NK-92 treated with Interleukin-12 subunit alpha and Interleukin-12 subunit beta, amount 100 ng/mL, for 24 hours (cell line): ENCODE measurements at places on chromosomes 7 and 10.

DNA sequence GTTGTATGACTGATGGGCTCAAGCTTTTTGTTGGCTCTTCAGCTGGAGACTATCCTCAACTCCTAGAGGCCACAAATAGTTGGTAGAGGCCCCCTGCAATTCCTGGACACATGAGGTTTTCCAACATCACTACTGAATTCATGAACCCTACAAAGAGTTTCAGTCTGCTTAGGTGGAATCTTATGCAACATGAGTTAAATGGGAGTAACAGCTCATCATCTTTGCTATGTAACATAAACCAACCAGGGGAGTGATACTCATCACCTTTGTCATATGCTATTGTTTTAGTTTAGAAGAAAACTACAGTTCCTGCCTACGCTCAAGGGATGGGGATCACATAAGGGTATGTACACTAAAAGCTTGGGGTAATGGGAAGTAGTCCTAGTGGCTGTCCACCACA lies 729.4 kb downstream of the SORCS1 start:
- no peak for DNase-seq

DNA sequence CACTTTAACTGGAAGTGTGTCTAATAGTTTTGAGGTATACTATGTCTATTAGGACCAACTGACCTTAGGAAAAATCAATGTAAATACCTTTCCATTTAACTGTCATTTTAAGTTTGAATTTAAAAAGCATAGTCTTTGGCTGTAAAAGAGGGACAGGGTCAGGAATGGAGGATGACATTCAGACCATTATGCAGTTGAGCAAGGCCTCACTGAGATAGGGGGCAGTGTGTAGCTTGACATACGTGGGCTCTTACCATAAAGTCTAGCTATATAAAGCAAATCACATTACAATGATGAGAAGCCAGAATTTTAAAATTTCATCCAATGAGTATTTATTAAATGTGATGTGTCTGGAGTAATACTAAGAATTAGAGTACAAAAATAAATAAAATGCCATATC lies 17.9 kb downstream of the PALS2 start:
- DNase-seq: no peak

- DNase-seq: no peak
Observed at GRCh38 chr10:5446390-5446926, 34.1 kb downstream of the NET1 start.

DNA sequence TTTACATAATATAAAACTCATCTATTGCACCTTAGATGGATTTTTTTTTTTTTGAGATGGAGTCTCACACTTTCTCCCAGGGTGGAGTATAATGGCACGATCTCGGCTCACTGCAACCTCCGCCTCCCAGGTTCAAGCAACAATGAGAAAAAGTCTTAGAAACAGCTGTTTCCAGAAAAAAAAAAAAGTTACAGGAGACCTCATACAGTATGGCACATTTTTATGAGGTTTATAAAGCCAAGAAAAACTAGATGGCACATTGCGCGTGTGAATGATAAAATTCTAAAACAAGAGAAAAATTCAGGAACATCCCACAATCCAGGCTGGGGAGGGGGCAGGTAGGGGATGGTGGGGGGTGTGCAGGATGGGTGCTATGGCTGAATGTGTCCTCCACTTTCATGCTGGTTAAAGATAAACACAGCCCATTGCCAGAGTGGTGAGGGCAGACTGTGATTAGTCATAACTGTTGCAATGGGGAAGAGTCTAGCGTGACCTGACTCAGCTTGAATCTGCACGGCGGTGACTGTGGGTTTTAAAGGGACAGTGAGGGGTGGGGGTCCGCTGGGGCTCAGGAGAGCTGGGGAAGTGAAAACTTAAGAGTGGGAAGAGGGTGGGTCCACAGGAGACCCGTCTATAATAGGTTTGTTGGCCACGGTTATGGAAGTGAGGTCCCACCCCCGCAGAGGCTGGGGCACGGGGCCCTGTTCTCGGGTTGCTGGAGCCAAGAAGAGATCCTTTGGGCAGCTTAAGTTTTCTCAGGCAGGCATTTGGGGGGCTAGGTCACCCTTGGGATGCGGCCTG lies 11.9 kb upstream of the LRRC27 start:
- DNase-seq: peak; percentile 33

DNA sequence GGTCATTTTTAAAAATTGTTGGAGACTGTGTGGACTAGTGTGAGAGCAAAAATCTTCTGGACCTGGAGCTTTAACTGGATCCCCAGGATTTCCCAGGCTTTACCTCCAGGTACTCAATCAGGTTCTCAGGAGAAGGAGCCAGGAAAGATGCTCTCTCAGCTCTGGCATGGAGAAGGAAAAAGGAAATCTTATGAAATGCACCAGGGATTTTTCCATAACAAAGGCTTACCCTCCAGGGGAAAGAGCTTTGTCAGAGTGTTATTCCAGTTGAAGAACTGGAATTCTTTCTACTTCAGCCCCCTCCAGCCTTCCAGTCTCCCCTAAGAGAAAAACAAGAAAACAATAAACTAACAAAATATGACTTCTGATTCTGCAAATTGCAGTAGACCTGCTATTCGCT lies 436.7 kb upstream of the ANKRD30A start:
- DNase-seq: no peak

GRCh38 chr10:102404361-102405107 lies 9.0 kb downstream of the NFKB2 start:
- DNase-seq: no peak

DNA sequence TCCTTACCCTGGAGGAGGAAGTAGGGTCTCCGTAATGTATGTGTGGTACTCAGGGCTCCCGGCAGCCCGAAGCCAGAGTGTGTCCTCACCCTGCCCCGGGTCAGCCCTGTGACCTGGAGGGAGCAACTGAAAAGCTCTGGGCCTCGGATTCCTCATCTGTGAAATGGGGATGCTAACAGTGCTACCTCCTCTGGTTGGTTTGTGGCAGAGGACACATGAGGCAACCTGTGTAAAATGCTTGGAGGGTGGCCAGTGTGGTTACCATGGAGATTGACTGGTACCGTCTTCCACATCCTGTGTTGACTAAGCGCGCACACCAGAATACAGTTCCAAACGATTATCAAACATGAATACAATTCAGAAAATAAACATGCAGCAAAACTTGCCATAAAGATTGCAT lies 163.8 kb upstream of the KLF6 start:
- peak; percentile 77 for DNase-seq

GRCh38 chr7:70178787-70179186 lies 580.5 kb downstream of the AUTS2 start:
- DNase-seq: no peak

- no peak for DNase-seq
Observed at GRCh38 chr10:49138361-49138891, 4.6 kb upstream of the FAM170B start.

- no peak for DNase-seq
Observed at GRCh38 chr10:98246911-98247805, 20.8 kb downstream of the LOXL4 start.

DNA sequence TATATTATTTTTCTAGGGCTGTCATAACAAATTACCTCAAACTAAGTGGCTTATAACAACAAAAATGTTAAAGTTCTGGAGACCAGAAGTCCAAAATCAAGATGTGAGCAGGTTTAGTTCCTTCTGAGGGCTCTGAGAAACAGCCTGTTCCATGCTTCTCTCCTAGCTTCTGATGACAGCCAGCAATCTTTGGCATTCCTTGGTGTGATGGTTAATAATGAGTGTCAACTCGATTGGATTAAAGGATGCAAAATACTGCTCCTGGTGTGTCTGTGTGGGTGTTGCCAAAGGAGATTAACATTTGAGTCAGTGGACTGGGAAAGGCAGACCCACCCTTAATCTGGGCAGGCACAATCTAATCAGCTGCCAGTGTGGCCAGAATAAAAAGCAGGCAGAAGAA lies 26.3 kb upstream of the TNKS2 start:
- no peak for DNase-seq

DNA sequence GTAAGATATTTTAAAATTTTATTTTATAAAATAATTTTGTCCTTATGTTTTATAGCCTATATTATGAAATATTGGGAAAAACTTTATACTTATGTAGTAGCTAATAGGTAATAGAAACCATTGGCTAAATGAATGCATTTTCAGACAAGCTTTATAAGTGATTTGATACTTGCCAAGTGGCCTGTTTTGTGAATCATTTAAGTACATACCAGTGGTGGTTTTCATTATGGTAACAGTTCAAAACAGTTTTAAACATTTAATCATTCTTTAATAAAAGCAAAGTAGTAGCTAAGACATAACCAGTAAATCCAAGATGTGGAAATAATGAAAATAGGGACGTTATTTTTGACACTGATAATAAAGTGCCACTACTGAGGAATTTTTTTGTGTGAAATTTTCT lies 182.2 kb downstream of the PHF14 start:
- DNase-seq: no peak

- no peak for DNase-seq
Observed at GRCh38 chr10:77578583-77579227, 58.9 kb downstream of the KCNMA1 start.

DNA sequence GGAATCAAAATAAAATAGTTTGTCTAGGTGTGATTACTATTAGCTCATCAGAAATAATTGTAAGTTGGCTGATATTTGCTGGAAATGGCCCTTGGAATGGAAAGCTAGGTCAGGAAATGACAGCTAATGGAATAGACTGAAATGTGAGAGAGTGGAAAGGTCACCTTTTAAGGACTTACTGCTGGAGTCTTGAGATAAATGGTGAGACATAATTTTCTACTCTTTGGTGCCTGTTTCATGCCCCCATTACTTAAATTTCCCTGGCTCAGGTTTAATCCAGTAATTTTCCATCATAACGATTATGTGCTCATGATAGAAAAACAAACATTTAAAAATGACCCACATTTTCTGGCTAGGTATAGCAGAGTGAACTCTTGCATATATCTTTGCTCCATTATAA lies 123.6 kb downstream of the ADAM22 start:
- no peak for DNase-seq

DNA sequence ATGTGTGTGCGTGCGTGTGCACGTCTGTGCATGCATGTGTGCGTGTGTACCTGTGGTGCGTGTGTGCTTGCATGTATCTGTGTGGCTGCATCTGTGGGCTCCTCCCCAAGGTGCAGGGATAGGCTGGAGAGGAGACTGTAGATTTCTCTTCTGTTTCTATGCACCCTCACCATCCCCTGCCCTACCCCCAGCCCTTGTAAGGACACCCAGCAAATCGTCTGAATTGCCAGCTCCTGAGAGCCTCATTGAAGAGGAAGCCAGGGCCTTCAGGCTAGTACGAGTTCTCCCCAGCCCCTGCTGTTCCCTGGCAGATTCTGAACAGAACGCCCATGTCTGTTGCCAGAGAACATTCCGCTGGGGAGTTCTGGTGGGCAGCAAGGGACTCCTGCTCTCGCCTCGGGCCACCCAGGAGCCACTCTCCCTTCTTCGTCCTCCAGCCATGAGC lies 17.0 kb upstream of the TRIM8 start:
- no peak for DNase-seq

DNA sequence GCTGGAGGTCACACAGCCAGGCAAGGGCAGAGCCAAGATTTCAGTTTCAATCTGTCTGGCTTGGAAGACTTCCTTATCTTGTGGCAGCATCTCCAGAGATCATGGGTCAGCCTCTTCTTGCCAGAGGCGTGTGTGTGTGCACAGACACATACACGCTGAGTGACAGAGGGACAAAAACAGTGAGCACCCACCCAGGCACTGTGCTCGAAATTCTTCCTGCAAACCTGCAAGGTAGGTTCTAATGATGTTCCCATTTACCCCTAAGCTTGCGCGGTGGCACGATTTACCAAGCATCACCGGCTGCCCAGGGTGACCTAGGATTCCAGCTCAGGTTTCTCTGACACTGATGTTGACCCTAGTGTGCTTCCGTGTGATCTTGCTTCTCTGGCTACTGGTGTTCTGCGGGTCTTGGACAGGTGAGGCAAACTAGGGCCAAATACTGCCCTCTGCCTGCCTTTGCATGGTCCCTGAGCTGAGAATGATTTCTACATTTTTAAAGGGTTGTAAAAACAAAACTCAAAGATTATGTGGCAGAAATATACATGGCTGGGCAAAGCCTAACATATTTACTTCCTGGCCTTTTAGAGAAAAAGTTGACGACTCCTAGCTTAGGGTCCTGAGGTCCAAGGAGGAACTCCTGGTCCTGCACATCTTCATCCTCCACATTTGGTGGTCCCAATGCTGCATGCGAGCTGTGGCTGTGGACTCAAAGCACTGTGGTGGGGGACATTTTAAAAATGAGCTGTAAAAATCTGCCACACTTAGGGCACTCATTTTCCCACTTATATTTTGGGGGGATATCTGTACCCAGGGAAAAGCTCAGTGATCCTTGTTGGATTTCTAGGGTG lies 268.5 kb downstream of the RPS24 start:
- no peak for DNase-seq

GRCh38 chr7:66409493-66409892 lies 204.4 kb downstream of the TPST1 start:
- no peak for DNase-seq
